ENCODE measurements at places on chromosomes 6 and 20.
A peak's percentile ranks its signal among the peaks of the same experiment; 100 is the strongest.

GRCh38 chr6:12148317-12148801 lies 136.2 kb downstream of the HIVEP1 start:
- no peak for DNase-seq

- DNase-seq, result no peak
Observed at GRCh38 chr6:7110092-7110792, 2.5 kb downstream of the RREB1 start.

- DNase-seq, result no peak
Observed at GRCh38 chr20:63052571-63053431, 46.0 kb upstream of the BHLHE23 start.

DNA sequence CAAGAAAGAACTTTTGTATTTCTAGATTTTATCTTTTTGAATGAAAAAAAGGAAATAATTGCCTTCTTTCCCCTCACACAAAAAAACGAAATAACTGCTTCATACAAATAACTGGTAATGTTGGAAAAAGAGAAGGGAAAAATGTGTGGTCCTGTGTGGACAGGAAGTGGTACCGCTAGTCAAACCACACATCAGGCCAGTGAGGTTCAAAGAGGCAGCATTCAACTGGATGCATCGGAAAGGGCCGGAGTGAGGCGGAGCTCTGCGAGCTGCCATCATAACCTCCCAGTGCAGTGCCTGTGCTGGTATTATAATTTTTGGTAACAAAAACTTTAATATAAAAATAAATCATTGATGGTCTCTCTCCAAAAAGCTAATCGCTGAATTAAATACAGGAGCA lies 111.2 kb downstream of the IRF4 start:
- peak; percentile 17 for DNase-seq

- no peak for DNase-seq
Observed at GRCh38 chr6:68575765-68576439, 59.2 kb upstream of the ADGRB3 start.

GRCh38 chr20:63084563-63084927 lies 77.8 kb upstream of the BHLHE23 start:
- DNase-seq, result peak; percentile 1

DNA sequence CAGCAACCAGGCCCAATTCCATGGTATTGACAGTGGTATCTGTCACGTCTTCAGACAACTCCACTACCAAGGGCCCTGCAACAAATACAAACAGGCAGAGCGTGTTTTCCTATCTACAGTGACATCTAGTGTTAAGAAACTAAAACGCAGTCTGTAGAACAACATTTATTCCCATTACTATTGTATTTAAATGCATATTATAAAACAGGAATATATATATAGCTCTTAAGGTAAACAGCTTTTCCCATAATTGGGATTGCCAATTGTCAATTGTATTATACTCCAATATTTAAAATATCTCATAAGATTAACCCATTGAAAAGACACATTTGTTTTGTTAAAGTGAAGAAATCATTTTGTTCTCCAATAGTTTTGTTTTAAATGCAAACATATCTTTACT lies 97.2 kb downstream of the KIF16B start:
- no peak for DNase-seq

GRCh38 chr20:36506253-36506652 lies 35.1 kb upstream of the MYL9 start:
- peak; percentile 20 for DNase-seq

DNA sequence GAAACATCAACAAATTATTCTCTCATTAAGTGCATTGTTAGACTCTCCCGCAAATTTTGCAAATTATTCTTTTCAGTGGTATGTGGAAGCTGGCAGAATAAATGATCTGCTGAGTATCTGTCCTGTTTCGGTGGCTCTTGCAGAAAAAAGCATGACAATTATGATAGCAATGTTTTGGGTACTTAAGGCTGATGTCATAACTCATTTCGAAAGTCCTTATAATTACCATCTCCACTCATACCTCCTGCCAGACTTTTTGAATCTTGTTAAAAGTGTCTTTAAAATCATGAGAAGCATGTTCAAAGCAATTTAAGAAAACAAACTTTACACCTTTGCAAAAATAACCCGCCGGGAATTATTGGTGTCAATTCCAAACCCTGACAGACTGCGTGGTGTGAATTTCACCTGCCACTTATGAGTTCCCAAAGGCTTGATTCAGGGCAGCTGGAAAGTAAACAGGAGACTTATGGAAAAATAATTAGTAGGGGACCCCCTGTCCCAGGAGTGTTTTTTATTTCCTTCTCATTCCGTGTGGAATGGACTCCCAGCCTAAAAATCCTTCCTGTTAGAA lies 87.6 kb upstream of the E2F3 start:
- no peak for DNase-seq

GRCh38 chr6:106063448-106063850 lies 22.7 kb upstream of the PRDM1 start:
- DNase-seq, result no peak

DNA sequence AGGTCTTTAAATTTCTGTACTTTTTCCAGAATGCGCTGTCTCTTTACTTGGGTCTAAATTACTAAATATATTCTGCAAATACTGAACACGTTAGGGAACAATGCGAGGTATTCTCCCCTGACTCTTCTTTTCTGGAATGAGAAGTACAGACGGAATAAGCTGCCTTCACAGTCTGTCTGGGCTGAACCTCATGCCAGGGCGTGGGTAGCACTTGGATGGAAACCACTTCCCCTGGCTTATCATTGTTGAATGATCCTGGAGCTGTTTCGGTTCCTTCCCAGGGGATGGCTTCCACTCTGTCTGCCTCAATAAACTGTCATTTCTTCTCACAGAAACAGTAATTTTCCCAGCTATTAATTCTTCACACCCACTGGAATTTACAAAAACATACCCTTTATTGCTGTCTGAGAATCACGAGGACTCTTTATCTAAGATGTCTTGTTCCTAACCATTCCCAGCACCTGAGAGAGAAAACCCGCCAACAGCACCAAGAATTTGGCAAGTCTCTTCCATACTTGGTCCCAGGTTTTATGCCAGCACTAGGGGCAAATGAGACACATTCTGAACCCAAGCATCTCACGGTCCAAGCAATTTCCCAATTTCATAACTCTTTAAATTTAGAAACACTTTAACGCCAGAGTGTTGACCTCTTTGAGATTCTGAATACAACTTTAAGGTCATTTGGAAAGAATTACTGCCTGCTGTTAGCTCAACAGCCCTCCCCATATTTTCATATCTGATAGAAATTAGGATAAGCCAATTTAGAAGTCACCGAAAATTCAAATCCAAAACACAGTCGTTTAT lies 43.2 kb upstream of the ADGRF5 start:
- DNase-seq, result no peak

DNA sequence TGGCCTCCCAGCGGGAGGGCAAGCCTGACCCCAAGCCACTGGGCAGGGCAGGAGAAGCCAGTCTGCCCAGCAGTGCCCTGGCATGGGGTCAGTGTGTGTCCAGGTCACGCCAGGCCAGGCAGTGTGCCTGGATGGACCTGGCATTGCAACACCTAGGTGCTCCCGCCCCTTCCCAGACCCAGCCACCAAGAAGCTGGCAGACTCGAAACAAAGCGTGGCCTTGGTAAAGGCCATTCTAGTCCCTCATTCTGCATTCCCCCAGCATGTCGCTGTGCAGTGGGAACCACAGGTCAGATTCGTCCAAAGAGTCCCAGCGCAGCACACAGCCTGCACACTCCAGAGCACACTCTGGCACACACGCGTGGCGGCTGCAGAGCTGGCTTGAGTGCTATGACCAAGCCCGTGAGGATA lies 19.3 kb upstream of the APMAP start:
- no peak for DNase-seq

DNA sequence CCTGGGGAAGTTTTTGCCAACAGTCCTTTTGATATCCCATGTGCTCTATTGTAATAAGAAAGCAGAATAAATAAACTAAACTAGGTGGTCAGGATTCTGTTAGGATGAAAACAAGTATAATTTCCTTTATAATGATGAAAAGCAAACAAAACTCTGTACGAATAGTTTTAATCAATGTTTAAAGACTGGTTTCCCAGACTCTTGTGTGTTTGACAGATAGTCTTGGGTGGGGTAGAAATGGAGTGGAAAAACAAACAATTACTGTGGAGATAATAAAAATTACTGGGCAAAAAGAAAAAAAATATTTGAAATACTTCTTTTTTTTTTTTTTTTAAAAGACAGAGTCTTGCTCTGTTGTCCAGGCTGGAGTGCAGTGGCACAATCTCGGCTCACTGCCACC lies 152.1 kb upstream of the FLRT3 start:
- no peak for DNase-seq

DNA sequence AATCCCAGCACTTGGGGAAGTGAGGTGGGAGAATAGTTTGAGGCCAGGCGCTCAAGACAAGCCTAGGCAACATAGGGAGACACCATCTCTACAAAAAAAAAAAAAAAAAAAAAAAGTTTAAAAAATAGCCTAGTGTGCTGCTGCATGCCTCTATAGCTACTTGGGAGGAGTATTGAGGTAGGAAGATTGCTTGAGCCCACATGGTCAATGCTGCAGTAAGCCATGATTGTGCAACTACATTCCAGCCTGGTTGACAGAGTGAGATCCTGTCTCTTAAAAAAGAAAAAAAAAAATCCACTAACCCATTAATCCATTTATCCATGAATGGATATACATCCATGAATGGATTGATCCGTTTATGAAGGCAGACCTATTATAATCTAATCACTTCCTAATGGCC lies 1064.6 kb upstream of the EYS start:
- DNase-seq, result no peak

DNA sequence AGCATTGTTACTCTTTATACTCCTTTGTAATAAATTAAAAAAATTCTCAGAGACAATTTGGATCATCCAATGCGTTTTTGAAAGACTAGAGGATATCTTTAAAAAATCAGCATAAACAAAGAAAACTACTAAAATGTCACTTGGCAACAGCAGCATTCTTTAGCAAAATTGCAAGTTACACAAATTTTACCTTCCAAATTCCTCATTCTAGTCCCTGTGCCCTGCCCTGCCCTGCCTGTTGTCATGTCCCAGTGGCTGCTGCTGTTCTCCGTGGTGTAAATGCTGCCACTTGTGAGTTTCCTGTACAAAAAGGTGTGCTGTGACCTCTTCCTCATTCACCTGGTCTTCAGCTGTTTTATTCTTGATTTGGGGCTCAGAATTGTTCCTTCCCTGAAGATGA lies 83.2 kb downstream of the CDC5L start:
- no peak for DNase-seq

GRCh38 chr20:36628076-36628475 lies 17.9 kb downstream of the SLA2 start:
- no peak for DNase-seq

GRCh38 chr6:109242029-109242428 lies 140.2 kb downstream of the CD164 start:
- DNase-seq, result no peak

GRCh38 chr6:16149305-16149704 lies 20.4 kb downstream of the MYLIP start:
- DNase-seq, result no peak

DNA sequence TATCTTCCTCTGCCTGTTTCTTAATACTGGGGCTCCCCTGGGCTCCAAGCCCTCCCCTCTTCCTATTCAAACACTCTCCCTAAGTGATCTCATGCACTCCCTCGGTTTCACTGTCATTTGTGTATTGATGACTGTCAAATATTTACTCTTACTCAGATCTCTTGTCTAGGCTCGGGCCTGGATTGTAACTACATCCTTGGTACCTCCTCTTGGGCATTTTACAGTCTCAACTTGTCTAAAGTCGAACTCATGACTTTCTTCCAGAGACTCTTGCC lies 189.4 kb upstream of the PRDM1 start:
- DNase-seq, result no peak

- DNase-seq, result no peak
Observed at GRCh38 chr6:37551867-37552266, 52.2 kb upstream of the CCDC167 start.

- DNase-seq, result no peak
Observed at GRCh38 chr6:107805504-107805903, 18.6 kb downstream of the SCML4 start.

DNA sequence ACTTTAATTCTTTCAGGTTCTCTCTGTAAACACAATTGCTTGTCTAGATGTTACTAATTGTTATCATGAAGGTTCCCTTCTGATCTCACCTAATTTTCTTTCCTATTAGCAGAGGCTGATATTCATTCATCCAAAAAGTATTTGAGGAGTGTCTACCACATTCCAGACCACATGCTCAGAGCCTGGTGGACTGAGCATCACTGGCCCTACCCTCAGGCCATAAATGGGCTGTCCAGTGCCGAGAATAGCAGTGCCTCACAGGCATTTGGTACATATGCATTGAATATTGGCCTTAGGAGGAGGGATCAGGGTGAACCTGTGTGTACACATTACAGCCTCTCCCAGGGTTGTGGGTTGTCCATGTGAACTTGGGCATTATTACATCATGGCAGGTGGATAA lies 40.4 kb upstream of the PRELID3B start:
- no peak for DNase-seq

DNA sequence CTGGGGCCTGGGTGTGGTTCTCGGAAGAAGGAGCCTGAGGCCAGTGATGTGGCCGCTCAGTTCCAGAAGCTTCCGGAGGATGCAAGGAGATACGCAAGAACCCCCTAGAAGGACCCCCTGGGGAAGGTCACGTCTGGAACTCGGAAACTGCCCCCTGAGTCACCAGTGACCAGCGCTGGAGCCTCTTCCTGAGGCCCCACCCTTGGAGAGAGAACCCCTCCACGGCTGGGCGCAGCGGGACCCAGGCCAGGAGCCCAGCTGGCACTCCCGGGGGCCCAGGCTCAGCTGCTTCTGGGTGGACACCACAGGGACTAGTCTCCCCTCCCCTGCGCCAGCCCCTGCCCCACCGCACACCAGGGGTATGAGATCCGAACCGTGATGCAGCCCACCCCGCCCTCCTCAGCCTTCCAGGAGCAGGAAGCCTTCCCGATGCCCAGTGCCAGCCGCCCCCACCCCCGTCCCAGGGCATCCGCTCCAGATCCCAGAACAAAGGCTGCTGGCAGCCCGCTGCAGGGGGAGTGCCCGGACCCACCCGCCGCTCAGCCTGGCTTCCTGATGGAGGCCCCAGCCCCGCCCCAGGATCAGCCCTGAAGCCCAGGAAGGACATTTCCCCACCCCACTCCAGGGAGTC lies 7.5 kb downstream of the LAMA5 start:
- no peak for DNase-seq

- DNase-seq, result peak; percentile 32
Observed at GRCh38 chr6:136764517-136764993, 27.7 kb downstream of the MAP3K5 start.

GRCh38 chr6:14874975-14875480 lies 370.8 kb upstream of the JARID2 start:
- DNase-seq, result no peak

All from activated naive CD4-positive, alpha-beta T cell treated with anti-CD3 and anti-CD28 coated beads for 36 hours (primary cell).